Stimulated activated CD8-positive, alpha-beta memory T cell treated with anti-CD3 and anti-CD28 coated beads, Interleukin-12 subunit alpha, Interleukin-12 subunit beta, amount 100 ng/mL, for 4 hours (primary cell): ENCODE measurements at places on chromosomes 4 and X.

- no peak for DNase-seq
Measured at GRCh38 chr4:182448281-182449151, 205.3 kb downstream of the TENM3 start.

- no peak for DNase-seq
Measured at GRCh38 chrX:149513825-149514428, 8.8 kb upstream of the IDS start.

GRCh38 chr4:185307136-185307950 lies 88.4 kb downstream of the LRP2BP start:
- DNase-seq: no peak

DNA sequence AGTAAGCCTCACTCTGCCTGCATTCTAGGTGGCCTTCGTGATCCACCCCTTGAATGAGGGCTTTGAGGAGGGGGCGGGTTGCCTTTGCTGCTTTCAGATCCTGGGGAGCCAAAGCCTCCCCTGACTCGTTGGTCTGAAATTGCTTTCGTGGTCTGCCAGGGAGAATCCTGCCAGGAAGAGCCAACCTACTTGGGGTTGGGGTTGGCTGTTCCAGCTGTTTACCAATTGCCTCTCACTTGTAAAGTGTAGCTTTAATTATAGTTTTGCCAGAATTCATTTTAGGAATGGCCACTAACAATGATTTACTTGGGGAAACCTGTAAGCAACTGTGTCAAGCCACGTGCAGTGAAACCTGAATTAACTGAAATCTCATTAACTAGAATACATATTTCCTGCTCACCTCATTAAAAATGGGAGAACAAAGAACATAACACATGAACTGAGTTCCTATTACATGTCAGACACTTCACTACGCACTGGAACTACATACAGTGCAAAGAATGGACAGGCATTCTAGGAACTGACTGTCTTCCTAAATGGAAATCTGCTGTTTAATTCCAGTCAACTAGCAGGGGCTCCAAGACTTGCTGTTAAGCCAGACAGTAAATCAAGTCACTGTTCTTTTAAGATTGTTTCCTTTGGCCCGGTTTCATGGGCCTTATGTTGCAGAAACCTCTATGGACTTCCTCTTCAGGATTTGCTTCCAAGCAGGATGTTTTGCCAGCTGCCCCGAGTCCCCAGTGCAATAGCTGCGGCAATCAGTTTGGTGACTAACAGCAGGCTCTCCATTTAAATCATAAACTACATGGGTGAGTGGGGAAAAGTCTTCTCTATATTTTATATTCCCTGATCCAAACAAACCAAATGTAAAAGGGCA lies 16.4 kb upstream of the NKRF start:
- DNase-seq: no peak

DNA sequence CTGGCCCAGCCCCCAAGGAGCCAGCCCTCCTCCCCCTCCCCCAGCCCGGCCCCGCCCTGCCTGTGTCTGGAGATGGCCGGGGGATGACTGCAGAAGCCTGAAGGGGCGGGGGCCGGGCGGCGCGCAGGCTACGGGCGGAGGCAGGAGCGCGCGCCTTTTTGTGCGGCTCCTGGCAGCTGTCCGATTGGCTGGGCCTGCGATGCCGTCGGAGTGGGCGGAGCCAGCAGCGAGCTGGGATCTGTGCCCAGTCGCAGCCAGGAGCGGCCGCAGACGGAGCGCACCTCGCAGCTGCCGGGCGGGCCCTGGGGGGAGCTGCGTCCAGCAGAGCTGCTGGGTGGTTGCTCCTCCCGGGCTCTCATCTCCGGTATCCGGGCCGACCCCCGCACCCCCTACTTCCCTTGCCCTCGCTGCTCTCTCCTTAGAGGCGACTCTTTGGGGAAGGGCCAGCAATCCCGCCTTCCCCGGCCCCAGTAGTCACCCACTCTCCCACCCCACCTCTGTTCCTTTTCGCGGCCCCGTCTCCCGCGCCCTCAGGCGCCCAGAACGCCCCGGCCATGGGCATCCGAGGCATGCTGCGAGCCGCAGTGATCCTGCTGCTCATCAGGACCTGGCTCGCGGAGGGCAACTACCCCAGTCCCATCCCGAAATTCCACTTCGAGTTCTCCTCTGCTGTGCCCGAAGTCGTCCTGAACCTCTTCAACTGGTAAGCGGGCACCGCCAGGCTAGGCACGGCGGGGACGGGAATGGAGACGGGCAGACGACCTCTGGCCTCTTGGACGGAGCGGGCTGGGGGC lies at the start of gene GABRQ:
TSS of gene GABRQ (plus strand) at position 247 of the 794 bp plus-strand sequence. CDS start at position 555, 308 bp downstream.
- no peak for DNase-seq

- DNase-seq: no peak
Measured at GRCh38 chrX:37599729-37600128, 28.3 kb downstream of the LANCL3 start.
